ENCODE measurements at places on chromosomes 2 and 18. TPM values are rescaled to one million over a fixed set of nuclear protein-coding genes. Genes with fewer than 3 reads are reported as not detected.

DSG1 gene
- total RNA-seq = not detected

PROKR1 gene
- not detected for total RNA-seq

LBH gene
- 50.3 TPM for total RNA-seq

CNGA3 gene
- 0.16 TPM for total RNA-seq

SFTPB gene
- total RNA-seq = 0.17 TPM

KRTCAP3 gene
- 0.26 TPM for total RNA-seq

IMMT gene
- total RNA-seq = 38.9 TPM

FIGN gene
- 0.63 TPM for total RNA-seq

ACVR1C gene
- 0.43 TPM for total RNA-seq

SCN7A gene
- 14.3 TPM for total RNA-seq

PMAIP1 gene
- total RNA-seq = 2.4 TPM

FER1L5 gene
- 1.4 TPM for total RNA-seq

CD8A gene
- total RNA-seq = not detected

EIF2B4 gene
- 31.5 TPM for total RNA-seq

INPP1 gene
- 11.2 TPM for total RNA-seq

PARD6G gene
- total RNA-seq = 2.0 TPM

SCYGR4 gene
- not detected for total RNA-seq

SERPINB12 gene
- total RNA-seq = not detected

LYPD6 gene
- not detected for total RNA-seq

FBXO41 gene
- 0.60 TPM for total RNA-seq

ASXL3 gene
- total RNA-seq = 0.69 TPM

ZNF142 gene
- 4.6 TPM for total RNA-seq

TBR1 gene
- not detected for total RNA-seq

CCDC68 gene
- total RNA-seq = under 0.01 TPM

BOLL gene
- not detected for total RNA-seq

IL1RN gene
- total RNA-seq = 0.16 TPM

PDE11A gene
- 0.09 TPM for total RNA-seq

SPP2 gene
- 0.16 TPM for total RNA-seq

CCDC74B gene
- 10.6 TPM for total RNA-seq

RND3 gene
- 557 TPM for total RNA-seq

ZNF892 gene
- 4.4 TPM for total RNA-seq

AMER3 gene
- under 0.01 TPM for total RNA-seq

COL4A3 gene
- under 0.01 TPM for total RNA-seq

Data from bronchial smooth muscle cell (primary cell).